ENCODE measurements at places on chromosomes 12 and 14. TPM values are rescaled to one million over a fixed set of nuclear protein-coding genes. Genes with fewer than 3 reads are reported as not detected.

DNA sequence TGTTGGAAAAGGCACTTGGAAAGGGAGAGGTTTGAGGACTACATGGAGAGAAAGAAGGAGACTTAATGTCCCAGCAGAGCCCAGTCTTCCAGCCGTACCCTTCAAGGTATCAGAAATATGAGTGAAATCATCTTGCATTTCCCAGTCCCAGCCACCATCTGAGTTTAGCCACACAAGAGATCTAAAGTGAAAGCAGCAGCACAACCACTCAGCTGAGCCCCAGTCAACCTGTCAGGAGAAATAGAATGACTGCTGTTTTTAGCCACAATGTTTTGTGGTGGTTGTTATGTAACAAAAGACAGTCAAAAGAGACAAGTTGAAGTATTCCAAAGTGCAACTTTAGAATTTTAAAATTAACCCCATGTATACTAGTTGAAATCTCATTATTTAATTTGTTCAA lies 28.0 kb downstream of the DERA start:
- no peak for DNase-seq

- DNase-seq: no peak
Measured at GRCh38 chr12:1517007-1517406, 77.4 kb downstream of the FBXL14 start.

- no peak for DNase-seq
Measured at GRCh38 chr14:45133683-45134050, 614 bp downstream of the FKBP3 start.

DNA sequence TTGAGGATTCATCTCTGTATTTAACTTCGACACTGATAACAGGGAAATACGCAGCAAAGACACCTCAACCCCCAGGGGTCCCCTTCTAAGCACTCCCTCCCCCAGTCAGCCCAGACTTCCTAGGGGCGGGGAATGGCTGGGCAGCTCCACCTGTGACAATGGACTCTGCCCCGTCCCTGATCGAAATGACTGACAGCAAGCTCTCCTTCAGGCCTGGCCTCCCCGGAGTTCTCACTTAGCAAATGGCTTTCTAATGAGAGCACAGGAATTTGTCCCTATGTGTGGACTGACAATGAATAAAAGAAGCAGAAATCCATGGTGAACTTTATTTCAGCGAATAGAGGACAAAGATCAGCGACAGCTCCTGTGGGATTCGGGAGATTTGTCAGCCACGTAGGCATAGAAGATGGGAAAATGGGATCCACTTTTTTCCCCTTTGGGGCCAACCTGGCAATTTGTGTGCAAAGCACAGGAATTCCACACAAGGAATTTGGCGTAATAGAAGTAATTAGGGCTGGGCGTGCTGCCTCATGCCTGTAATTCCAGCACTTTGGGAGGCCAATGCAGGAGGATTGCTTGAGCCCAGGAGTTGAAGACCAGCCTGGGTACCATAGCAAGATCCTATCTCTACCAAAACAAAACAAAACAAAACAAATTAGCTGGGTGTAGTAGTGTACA lies 63.8 kb downstream of the TNFAIP2 start:
- DNase-seq: no peak

TPCN1 gene
- 11.1 TPM for total RNA-seq

KCNA5 gene
- total RNA-seq: 0.42 TPM

AGAP2 gene
- 1.7 TPM for total RNA-seq

FOXN4 gene
- total RNA-seq: not detected

ISCU gene
- 75.6 TPM for total RNA-seq

FAM90A1 gene
- total RNA-seq: not detected
